ENCODE measurements at places on chromosomes 5 and 9.

DNA sequence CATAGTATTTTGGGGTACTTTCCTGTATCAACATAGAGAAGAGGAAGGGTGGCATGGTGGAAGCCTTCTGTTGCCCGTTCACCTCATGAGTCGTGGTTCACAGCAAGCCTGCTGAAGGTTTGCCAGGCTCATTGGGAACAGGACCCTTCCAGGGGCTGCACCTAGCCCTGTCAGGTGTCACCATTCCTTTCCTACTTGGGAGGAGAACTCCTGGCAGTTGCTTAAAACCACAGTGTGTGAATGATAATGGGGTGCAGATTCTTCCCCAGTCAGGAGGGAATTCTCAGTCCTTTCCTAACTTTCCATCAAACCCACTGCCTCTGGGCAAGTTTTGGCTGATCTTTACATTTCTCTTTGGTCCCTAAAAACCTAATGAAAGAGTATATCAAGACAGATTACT, 99.4 kb upstream of the CTNND2 start:
- DNase-seq: no peak

DNA sequence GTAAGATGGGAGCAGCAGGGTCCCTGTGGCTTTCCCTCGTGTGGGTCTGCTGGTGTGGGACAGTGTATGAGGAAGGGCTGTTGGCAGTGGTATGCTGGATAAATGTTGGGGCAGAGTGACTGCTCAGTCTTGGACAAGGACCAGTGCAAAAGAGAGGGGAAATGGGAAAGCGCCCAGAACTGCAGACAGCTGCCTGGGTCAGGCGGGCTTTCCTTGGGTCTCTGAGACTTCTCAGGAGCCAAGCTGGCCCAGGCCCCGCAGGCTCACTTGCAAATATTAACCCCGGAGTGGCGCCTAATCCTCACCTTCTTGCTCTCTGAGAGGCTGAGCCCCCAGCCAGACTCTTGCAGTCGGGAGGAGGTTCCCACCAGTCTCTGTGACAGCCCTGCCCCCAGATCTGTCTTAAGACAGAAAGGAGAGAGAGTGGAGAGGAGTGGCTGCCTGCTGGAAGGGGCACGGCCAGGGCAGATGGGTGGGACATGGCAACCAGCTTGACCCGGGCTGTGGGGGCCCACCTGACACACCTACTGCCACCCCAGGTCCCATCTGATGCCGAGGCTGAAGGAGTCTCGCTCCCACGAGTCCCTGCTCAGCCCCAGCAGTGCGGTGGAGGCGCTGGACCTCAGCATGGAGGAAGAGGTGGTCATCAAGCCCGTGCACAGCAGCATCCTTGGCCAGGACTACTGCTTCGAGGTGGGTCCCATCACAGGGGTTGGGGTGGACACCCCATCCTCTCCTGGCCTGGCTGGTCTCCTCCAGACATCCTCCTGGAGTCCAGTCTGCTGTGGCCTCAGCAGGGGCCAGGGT, 105.2 kb downstream of the DAB2IP start:
- no peak for DNase-seq

- DNase-seq: no peak
These were observed 913.4 kb upstream of the ACO1 start for GRCh38 chr9:31471010-31471409.

GRCh38 chr9:85639675-85640186, 102.0 kb downstream of the AGTPBP1 start:
- DNase-seq: no peak

DNA sequence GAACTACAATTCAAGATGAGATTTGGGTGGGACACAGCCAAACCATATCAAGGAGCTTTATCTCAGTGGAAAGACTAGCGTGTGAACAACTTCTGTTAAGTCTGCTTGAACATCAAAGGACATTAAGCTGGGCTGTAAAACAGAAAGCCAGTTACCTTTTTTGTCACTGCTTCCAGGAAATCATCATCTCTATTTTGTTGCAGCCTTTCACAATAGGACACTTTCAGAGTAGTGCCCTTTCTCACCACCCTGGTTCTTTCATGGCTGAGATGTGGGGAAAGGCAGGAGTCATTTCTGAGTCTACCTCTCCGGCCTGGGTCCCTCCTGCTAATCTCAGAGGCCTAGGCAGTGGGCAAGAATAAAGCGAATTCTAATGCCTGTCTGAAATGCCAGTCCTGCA, 96.2 kb upstream of the PPP1R2B start:
- DNase-seq: no peak

- no peak for DNase-seq
These were observed 234.3 kb upstream of the ANKH start for GRCh38 chr5:15105799-15106393.

- DNase-seq: no peak
These were observed 77.4 kb upstream of the TMEM171 start for GRCh38 chr5:73042993-73043392.
